ENCODE measurements at places on chromosomes 11 and 22.

- no peak for DNase-seq
These were observed 51.4 kb upstream of the CRYBB3 start for GRCh38 chr22:25148149-25148691.

DNA sequence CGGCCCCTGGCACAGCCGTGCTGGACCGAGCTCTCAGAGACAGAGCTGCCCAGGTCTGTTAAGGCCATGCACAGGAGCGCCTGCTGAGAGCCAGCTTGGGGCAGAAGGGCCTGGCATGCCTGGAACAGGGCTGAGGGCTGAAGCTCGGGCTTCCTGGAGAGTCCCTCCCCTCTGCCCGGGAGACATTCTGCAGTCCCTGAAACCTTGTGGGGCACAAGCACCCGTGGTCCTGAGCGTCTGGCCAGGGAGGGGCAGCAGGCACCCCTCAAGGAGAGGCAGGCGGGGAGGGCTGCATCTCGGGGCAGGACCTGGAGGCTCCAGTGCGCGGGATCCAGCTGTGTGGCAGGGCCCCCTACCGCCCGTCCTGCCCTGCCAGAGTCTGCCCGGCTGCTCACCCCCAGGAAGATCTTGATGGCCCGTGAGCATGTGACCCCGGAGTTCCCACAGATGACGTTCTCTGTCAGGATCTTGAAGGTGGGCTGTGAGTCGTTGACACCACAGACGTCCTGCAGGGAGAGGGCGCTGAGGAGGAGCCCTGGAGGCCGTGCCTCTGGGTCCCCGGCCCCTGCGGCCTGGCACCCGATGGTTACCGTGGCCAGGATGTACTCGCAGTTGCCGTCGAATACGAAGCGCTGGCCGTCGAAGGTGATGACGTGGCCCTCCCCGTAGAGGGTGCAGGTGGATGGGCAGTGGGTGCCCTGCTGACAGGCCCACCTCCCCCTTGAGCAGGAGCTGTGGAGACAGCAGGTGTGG, 10.9 kb downstream of the MUC6 start:
- no peak for DNase-seq

DNA sequence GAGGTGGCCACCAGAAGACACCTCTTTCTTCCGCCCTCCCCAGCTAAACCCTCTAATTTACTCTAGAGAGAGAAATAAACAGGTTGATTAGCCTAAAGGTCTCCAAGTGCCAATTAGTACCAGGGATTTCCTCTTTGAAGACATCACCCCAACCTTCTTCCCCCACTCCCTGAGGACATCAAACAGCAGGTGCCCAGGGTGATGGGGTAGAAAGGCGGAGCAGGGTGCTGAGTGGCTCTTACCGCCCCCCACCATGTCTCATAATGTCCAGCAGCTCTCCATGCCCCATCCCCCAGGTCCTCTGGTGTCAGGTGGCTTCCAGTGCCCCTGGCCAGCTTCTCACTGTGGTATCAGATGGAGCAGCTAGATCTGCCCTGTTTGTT, 5.3 kb upstream of the GNAZ start:
- DNase-seq, result no peak

- DNase-seq, result no peak
These were observed 718.4 kb upstream of the API5 start for GRCh38 chr11:42593441-42593840.

DNA sequence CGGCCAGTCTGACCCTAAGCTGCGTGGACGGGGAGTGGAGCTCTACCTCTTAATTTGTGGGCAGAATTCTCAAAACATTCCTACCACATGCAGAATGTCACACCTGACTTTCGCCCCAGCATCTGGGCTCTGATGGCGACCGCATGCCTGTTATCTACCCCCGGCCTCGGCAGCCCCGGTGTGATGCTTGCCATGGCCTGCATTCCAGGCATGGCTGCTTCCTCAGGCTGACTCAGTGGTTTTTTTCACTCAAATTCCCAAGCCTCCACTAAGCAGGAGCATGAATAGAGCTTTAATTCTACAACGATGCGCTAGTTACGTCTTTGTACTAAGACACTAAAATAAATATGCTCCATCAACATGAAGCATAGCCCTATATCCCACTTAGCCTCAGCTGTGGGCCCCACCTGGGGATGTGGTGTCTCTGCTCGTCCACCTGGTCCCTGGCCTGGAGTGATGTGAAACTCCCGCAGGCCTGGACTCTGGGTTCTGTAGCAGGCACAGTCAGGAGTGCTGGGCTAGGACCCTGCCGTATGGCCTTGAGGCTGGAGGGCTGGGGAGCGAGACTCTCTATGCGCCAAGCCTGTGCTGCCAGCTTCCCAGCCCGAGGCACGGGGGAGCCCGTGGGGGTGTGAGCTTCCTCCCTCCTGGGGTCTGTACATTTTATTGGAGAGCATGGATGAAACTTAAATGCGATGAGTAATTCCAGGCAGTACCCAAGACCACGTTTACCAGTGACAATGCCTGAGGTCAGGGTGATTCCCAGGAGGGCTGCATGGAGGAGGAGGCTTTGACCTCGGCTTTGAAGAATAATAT, 153.2 kb downstream of the CTTN start:
- no peak for DNase-seq

DNA sequence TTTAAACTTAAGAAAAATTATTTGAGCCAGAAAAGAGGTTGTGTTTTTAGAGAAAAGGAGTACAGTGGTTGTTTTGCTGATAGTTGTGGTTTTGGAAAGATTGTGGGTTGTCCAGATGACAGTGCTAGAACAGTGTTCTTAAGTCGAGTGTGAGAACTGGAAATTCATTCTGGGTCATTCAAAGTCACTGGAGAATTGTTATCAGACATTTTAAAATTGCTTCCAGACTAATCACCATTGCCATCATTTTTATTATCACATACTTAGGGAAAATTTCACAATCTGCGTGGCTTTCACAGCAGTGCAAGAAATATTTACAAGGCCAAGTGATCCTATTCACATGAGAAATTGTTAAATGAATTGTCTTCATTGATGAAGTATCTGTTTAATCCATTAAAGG, 242.2 kb upstream of the DDI1 start:
- no peak for DNase-seq

DNA sequence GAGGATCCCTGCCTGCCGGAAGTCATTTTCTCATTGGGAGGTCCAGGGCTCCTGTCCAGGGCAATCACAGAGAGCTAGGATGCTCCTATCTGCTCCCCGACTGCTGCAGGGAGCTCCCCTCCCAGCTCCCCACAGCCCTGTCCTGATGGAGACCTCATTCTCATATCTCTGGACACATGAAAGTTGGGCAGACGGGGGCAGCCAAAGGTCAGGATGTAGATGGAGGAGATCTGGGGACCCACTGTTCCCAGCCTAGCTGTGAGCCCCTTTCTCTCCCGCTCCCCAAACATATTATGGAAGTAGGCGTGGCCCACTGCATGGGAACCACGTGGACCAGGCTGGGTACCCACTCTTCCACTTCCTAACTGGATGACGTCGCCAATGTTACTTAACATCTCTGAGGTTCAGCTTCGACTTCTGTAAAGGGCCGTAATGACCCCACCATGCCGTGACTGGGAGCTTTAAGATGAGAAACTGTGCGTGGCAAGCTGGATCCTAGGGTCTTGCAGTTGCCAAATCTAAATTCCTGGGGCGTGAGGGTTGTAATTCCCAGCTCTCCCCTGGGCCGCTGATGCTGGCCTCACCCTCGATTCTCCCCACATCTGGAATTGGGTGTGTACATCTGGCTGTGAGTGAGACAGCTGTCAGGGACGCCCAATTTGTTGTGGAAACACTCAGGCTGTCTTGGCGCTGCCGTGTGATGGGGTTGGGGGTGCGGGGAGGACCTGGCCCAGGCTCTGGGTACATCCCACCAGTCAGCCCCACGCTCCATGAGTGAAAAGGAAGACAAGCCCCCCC, 1.8 kb downstream of the CDC42EP2 start:
- no peak for DNase-seq

GRCh38 chr22:49333206-49333605, 494.5 kb downstream of the BRD1 start:
- no peak for DNase-seq

DNA sequence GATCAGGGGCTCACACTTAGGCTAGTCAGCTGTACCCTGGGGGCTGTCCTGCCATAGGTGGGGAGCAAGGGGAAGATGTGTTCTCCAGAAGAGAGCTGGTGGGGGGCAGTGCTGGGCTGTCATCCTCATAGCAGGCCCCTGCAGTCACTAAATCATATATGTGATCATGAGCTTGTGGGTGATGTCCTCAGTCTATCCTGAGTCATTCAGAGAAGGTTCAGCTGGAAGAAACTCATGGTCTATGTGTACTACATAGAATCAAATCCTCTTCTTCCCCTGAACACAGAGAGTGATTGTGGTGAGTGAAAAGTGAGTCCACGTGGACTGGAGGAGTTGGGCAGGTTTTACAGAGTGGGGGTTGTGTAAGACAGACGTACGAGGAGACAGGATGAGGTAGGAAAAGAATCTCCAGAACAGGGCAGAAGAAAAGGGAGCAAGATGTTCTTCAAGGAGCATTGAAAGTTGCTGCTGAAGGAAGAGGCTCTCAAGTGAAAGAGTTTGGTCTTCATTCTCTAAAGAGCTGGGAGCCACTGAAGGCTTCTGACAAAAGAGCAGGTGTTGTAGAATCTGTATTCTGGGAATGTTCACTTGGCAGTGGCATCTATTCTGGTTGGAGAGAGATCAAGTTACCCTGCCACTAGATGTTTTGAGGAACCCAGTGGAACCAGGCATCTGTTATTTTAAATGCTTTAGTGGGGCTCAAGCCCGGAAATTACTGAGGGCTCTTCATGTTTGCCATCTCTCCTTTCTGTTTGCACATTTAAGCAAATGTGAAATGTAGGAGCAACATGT, 68.9 kb downstream of the C22orf31 start:
- no peak for DNase-seq

GRCh38 chr11:96237766-96238266, 105.2 kb downstream of the MAML2 start:
- DNase-seq, result no peak

Measured in activated naive CD8-positive, alpha-beta T cell treated with anti-CD3 and anti-CD28 coated beads, Interleukin-2, amount 50 U/mL, for 24 hours (primary cell).